ENCODE measurements at places on chromosomes 3 and 15.

GRCh38 chr15:35141743-35142471 lies 56.8 kb upstream of the NANOGP8 start:
- no peak for DNase-seq

DNA sequence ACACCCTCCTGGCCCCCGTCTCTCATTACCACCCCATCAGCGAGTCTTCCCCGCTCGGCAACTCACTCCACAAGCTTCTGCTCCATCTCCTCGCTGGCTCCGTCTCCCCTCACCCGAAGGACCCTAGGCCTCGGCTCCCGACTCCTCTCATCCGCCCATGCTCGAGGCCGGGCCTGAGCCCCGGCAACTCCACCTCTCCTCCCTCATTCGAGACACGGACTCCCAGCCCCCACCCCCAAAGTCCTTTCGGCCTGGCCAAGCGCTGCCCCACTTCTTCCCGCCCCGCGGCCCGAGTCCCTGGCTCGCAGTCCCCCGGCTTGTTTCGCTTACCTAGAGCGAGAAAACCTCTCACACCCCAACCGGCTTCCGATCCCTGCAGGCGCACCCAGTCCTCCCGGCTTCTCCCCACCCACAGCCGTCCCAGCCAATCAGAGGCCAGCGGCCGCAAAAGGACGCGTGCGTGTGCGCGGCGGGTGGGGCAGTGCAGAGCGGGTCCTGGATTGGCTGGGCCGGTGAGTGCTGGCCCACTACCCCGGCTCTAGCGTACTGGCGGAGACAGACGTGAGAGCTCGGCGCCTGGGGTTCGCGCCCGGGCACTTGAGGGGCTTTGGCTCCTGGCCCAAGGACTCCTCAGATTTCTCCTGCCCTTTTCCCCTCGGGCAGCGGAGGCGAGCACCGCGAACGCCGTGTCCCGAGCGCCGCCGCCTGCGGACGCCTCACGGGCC lies at the start of gene HIGD1A:
TSS of gene HIGD1A (minus strand) at position 385 of the 725 bp plus-strand sequence. CDS start 10,237 bp downstream, outside the sequence.
- peak; percentile 98 for DNase-seq

DNA sequence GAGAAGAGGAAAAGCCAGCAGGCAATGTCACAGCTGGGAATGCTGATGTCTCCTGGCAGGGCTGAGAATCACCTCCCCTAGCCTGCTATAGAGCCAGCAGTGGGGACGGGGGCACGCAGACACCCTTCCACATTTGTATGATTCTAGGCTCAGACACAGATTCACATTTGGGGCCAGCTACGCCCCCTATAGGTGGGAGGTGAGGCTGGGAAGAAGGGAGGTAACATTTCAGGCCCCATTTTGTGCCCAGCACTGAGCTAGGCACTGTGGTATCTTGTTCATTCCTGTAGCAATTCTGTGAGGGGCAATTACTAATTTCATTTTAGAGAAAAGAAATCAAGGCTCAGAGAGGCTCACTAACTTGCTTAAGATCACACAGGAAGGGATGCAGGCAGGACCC lies 15.9 kb upstream of the ACAD9 start:
- peak; percentile 29 for DNase-seq

- no peak for DNase-seq
Observed at GRCh38 chr3:111531446-111531845, 10.6 kb upstream of the CD96 start.

DNA sequence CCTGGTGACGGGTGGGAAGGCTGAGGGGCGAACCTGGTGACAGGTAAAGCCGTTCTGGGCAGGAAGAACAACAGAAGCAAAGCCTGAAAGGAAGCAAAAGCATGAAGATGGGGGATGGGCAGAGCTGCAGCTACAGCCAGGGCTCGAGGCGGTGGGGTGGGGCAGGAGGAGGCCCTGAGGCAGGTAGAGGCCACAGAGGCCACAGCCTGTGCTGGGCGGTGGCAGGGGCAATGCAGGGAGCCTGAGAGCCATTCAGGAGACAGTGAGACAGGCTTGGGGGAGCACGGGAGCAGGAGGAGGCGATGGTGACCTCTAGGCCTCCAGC lies 8.2 kb downstream of the PCSK6 start:
- DNase-seq = no peak

Data from kidney (tissue), 22 donors.